ENCODE measurements at places on chromosomes 1 and 21.

GRCh38 chr1:3703786-3704371 lies 48.4 kb upstream of the CCDC27 start:
- DNase-seq, result no peak

GRCh38 chr1:50421366-50421748 lies 1.9 kb downstream of the DMRTA2 start:
- no peak for DNase-seq

GRCh38 chr1:36693161-36693525 lies 210.4 kb upstream of the CSF3R start:
- DNase-seq, result no peak

GRCh38 chr1:159921251-159921650 lies 4.1 kb downstream of the TAGLN2 start:
- DNase-seq, result no peak

DNA sequence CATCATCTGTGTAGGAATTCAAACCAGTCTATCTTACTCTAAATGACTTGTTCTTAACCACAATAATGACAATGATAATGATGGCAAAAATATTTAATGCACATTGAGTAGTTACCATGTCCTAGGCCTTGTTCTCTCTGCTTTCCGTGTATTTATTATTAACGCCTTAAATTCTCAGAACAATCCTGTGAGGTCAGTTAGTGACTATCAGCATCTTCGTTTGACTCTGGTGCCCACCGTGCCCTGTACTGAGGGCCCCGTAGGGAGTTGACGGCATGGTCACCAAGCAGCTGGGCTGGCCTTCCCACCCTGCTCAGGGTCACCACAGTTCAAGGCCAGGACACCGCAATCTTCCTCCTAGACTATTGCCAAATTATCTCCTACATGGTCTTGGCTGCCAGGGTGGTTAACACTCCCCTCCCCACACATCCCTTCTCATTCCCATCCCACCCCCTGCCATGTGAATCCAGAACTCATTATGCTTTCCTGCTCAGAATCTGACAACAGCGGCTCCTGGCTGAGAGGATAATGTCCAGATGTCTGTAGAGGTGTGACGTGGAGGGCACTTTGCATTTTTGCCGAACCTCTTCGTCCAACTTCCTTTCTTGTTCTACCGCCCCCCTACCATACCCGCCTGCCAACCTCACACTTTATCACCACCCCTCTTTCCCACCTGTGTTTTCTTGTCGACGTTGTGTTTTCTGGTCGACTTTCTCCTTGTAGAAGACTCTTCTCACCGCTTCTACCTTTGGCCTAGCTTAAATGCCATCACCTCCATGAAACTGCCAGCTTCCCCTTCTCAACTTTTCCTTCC lies 33.4 kb downstream of the IGFN1 start:
- no peak for DNase-seq

DNA sequence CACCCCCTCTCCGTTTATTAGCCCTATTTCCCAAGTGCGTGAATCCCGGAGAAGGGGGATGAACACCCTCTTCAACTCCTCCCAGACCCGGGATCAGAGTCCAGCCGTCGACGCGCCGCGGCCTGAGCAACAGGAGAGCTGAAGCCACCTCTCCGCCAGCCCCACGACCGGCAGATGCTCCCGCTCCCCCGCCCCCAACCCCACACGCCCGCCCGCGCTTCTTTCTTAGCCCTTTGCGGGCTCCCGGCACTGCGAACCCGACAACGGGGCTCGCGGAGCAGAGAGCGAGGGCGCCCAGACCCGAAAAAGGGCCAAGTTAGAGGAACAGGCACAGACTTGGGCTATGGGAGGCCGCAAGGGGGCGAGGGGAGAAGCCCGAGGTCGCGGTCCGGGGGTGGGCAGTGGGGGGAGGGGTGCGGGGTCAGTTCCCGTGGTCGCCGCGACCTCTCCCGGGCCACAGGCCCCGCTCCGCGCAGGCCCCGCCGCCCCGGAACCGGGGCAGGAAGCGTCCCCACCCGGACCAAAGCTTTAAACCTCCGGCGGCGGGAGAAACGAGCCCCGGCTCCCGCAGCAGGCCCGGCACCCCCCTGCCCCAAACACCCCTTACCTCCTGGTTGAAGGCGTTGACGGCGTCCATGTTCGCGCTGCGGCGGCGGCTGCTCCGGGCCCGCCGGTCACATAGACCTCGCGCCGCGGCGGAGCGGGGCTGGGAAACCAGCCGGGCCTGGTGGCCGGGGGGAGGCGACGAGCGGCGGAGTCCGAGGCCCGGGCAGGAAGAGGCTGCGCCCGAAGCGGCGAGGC lies 662 bp downstream of the SCAF4 start:
- DNase-seq, result no peak

GRCh38 chr1:15937706-15938168 lies 38.2 kb downstream of the ZBTB17 start:
- peak; percentile 78 for DNase-seq

DNA sequence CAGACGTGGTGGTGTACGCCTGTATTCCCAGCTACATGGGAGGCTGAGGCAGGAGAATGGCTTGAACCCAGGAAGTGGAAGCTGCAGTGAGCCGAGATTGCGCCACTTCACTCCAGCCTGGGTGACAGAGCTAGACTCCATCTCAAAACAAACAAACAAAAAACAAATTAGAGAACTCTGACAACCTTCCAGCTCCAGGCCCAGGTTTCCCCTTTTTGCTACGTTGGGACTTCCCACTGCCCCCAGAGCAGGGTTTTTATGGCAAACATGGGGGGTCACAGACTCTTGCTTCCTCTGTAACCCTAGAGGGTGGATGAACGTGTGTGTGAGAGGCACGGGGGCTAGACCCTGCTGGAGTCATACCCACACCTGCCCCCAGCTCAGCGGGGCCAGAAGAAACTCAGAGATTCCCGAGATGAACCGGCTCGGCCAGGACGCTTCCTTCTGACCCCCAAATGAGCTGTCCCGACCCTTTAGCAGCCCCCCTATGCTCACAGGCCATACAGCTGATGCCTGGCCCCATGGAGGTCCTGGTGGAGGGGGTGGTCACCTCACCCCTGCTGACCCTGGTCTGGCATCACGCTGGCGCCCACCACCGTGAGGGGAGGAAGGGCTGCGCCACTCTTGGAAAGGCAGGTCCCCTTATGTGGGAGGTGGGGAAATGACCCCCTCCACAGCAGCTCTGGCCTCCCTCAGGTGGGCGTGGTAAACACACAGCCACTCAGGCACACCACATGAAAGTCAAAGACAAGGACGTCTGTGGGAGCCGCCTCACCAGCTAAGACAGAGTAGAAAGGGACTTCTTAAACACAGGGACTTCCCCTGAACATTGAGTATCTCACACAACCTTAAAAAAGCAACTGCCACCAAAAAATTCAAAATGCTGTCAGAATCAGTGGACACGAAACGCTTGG lies 7.1 kb downstream of the GPR157 start:
- no peak for DNase-seq

DNA sequence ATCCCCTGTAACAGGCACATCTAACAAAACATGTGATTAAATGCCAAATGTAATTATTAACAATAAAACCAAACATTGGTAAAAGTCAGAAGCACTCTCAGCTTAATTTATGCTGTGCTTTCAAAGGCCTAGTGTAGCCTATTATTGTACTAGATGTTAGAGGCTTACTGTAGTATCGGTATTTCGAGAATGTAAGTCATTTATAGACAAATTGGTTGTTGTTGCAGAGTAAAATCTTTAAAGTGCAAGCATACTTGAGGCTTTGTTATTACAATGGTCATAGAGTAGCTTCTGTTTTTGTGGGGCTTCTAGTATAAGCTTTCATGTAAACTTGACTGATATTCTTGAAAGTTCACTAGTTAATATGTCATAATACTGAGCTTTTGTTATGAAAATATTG lies 965.8 kb downstream of the PLA2G4A start:
- DNase-seq, result no peak

DNA sequence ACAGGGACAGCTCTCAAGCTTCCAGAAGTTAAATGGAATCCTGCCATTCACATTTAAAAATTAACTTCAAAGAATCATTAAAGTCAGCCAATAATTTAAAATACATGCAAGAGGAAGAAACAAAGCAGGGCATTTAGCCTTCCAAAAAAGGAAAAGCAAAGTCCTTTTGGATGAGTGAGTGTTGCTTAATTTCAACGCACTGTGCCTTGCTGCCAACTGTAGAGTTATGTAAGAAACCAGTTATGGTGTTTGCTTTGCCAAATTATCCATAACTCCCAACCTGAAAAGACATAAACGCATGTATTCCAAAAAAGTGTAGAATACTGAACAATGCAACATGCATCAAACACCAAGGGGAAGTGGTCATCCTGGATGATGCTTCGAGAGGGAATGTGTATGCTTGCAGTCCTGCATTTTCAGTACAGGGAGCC lies 16.1 kb upstream of the KCNE1 start:
- no peak for DNase-seq

GRCh38 chr21:32570456-32570855 lies 14.9 kb downstream of the TCP10L start:
- no peak for DNase-seq

GRCh38 chr1:168763031-168763430 lies 34.0 kb upstream of the DPT start:
- no peak for DNase-seq

GRCh38 chr1:41957568-41957967 lies 38.8 kb upstream of the HIVEP3 start:
- peak; percentile 71 for DNase-seq

DNA sequence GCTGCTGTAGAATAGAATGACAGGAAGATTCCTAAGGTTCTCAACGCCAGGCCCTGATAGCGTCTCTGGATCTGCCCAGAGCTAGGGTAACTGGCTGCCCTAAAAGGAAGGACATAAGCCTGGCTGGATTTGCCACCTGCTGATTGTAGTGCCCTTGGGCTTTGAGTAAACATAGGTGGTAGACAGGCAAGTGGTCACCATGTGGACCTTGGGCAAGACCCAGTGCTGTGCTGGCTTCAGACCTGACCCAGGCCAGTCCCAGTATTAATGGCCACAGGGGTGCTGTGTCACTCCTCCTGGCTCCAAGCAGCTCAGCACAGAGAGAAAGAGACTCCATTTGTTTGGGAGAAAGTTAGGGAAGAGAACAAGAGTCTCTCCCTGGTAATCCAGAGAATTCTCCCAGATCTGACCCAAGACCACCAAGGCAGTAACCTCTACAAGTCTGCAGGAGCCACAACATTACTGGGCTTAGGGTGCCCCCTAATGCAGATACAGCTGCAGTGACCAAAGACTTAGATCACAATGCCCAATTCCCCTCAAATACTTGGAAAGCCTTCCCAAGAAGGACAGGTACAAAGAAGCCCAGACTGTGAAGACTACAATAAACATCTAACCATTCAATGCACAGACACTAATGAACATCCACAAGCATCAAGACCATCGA lies 44.5 kb downstream of the PHTF1 start:
- no peak for DNase-seq

GRCh38 chr1:199081739-199082138 lies 442.9 kb downstream of the PTPRC start:
- DNase-seq, result no peak

GRCh38 chr1:41775956-41776585 lies 142.7 kb downstream of the HIVEP3 start:
- no peak for DNase-seq

DNA sequence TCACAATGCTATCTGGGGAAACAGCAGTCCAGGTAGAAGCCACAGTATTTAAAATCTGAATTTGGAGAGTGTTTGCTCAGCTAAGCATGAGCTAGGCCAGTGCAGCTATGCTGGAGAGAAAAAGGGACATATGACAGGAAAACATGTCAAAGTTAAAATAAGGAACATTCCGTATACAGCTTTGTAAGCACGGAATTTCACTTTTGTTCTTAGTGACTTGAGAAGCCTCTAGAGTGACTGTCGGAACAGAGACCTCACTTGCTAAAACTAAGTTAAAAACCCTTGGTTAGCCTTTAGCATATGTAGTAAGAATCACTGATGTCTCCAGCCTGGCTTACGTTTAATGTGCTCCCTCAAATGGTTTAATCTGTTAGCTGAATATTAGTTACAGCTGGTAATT lies 661.7 kb downstream of the KCNT2 start:
- DNase-seq, result no peak

DNA sequence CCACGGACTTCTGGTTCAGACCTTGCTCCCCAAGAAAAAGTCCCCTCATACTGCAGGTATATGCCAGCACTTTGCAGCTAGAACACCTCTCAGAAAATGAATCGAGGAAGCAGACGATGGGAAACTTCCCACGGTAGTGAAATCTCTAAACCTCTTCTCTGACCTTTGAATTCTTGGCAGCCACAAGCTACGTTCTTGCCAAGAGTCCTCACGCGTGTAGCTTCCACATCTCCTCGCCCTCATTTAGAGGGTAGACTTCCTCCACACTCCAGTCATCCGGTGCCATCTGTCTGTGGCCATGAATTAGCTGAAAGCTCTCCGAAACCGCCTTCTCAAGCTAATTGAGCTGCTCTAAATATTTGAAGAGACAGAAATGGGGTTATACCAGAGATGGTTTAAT lies 127.8 kb downstream of the RGS7 start:
- DNase-seq, result no peak

GRCh38 chr1:31189696-31190674 lies 49.7 kb downstream of the NKAIN1 start:
- no peak for DNase-seq

- no peak for DNase-seq
These were observed 281.5 kb downstream of the NEGR1 start for GRCh38 chr1:72000809-72001208.

DNA sequence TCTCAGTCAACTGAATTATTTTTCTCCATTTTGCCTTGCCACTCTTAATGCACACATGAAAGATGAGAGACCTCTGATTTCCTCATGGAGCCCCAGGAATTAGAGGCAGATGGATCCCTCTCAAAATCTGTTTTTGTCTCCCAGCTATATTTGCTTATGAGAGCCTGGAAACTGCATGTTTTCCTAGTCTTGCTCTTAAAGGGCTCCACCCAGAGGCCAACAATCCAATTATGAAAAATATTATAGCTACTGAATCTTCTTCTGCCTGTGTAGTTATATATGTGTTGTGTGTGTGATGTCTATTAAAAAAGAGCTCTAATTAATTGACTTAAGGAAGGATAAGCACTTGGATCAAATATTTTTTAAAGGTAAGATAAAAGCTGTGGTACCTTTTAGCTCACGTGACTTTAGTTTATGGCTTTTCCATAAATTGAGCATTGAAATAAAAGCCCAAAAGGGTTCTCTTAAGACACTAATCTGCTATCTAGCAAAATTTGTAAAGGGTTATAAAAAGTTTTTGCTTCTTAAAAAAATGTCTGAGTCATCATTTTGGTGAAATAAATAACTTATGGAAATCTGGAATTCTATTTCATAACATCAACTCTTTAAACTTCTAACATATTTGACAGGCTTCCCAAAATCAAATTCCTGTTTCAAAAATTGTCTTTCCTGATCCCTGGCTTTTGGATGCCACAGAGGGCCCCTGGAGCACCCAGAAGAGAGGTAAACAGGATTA lies 31.2 kb upstream of the TSPEAR start:
- DNase-seq, result no peak

- DNase-seq, result peak; percentile 35
These were observed 71.2 kb upstream of the HOOK1 start for GRCh38 chr1:59743324-59744091.

DNA sequence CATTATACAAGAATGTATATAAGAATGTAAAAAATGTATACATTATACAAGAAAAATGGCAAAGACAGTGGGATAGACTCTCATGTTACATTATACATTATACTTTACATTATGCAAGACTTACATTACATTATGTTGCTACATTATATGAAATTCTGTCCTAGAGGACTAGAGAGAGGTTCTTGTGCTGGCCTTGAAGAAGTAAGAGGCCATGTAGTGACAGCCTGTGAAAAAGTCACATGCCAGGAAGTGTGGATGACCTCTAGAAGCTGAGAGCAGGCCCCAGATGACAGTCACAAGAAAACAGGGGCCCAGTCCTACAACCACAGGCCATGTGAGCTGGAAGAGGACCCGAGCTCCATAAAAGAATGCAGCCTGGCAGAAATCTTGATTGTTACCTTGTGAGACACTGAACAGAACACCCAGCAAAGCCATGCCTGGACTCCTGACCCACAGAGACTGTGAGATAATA lies 30.5 kb upstream of the AHCYL1 start:
- DNase-seq, result no peak
